ENCODE measurements at places on chromosomes 2 and 18.

- DNase-seq, result no peak
These were observed 238.4 kb upstream of the HS6ST1 start for GRCh38 chr2:128557069-128557468.

DNA sequence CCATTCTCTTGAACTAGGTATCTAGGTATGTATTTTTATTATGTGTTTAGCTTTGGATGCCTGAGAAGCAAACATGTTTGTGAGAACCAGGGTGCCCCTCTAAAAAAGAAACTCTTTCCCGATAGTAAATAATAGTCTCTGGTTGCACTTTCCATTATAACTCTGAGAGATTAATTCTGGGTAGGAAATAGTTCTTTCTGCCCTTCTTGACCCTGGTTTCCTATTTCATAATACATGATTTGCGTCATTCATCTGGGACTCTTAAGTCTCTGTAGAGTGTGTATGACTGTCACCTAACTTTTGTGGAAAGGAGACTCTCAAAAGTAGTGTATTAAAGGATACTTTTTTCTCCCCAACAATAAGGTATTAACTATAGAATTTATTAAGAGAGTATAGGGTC lies 31.5 kb downstream of the ACSL3 start:
- DNase-seq, result no peak

DNA sequence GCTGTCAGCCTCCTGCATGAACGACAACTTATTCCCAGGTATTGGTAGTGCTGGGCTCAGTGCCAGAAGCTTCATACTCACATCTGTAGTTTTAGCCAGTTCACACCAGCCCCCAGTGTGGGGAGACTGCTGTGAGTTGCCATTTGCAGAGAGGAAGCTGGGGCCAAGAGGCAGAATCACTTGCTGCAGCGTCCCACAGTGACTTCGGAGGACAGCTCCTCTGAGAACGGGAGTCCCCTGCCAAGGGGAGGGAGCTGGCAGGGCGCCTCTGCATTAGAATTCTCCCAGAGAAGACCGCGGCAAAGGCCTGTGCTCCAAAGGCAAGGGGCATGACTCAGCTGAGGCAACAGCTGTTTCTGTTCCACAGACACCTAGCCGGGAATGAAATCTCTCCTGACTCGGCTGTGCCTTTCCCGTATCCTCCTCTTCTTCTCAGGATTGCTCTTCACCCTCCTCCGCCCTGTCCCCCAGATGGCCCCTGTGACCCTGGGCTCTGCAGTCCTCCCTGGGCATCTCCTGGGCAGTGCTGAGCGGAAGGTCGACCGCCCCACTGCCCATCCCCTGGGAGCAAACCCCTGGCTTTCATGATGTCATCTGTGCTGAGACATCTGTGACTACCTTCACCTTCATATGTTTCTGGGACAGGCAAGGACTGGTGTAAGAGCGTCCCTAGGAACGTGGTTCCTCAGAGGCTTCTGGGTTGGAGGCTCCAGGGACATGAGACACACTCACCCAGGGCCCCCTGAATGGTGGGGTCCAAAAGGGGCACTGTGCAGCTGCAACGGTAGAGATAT lies 18.0 kb downstream of the MAL start:
- no peak for DNase-seq

GRCh38 chr2:225164401-225165050 lies 122.3 kb upstream of the DOCK10 start:
- DNase-seq, result no peak

GRCh38 chr2:20577495-20578235 lies 73.2 kb downstream of the HS1BP3 start:
- no peak for DNase-seq

DNA sequence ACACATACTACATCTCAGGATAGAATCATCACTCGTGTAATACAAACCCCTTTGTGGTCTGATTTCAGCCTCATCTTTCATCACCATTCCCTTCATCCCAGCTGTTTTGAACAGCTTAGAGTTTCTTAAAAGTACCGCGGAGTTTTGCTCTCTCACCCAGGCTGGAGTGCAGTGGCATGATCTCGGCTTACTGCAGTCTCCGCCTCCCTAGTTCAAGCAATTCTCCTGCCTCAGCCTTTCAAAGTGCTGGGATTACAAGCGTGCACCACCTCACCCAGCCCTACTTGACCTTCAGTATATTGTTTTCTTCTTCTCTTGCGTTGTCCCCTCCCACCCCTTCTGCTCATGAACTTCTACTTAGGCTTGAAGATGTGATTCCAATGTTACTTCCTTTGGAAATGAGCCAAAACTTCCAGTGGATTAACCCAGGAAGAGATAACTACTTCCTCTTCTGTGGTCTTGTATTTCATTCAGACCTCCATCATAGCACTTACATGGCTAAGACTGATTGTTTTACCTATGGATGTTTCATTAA lies 15.8 kb downstream of the ERLEC1 start:
- DNase-seq, result no peak

- DNase-seq, result no peak
These were observed 204.2 kb downstream of the TPGS2 start for GRCh38 chr18:36624451-36625167.

DNA sequence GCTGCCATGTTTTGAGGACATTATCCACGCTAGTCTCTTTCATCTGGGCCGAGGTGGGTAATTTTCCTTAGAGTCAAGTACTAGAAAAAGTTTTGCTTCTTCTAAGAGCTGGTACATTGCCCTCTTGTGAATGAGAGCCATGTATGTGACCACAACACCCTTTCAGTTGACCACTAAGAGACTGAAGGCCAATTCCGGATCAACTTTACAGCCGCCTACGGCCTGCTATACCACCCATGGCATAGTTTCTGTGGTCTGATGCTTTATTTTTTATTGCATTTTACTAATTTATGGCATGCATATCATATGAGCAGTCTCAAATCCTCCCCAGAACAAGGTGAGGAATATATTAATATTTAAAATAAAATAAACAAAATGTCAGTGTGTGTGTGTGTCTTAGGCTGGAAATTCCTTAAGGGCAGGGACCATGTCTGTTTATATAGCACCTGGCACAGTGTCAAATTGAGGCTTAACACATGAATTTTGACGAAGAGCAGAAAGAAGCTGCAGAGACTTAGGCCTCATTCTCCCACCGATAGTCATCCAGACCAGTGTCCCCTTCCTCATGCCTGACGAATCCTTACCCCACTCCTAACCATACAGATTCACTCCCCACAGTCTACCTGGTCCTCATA lies 35.4 kb downstream of the PSD4 start:
- no peak for DNase-seq

DNA sequence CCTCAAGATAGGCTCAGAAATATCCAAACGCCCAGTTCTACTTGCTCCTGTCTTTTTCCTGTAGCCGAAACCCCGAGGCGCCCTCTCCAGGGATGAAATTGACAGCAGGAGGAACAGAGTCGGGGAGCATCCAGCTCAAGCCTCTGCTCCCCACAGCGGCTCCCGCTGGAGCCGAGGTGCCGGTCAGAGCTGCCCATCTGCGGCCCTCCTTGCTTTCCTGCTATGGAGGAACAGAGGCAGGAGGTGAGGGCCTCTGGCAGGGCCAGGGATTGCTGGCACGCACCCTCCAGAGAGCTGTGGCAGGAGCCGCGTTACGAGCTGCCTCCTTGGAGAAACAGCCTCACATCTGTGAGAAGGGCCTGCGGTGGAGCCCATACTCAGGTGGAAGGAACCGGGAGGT lies 172.1 kb downstream of the RNF144A start:
- no peak for DNase-seq

GRCh38 chr2:187547353-187547979 lies 6.8 kb downstream of the TFPI start:
- DNase-seq, result no peak

DNA sequence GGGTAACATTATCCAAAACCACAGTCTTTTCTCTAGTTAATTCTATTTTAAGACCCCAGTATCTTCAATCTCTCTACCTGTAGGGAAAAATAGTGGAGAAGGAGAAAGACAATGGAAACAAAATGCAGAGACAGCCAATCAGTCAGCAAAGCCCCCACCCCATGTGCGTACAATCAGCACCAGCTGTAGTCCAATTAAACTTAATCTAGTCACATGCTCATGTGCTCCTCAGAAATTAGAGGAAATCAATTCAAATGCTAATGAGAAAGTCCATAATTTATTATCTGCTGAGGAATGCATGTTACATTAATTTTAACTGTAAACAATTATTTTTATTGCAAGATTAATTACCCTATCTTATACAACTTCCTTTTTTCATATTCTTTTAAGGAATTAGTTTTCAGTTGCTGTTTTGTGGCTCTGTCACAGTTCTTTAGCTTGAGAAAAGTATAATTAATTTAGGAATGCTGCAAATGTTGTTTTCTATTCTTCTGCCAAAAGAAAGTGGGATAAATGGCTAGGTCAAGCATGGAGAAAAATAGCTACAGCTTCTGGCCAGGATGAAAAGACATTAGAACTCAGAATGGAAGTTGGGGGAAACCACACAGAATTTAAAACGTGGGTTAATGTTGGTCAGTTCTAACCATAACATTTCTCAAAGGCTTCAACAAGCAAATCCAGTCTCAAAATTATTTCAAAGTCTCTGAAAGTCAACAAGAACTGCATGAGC lies 232.4 kb upstream of the HNRNPA3 start:
- DNase-seq, result no peak

- DNase-seq, result no peak
These were observed 21.7 kb downstream of the SULT1C4 start for GRCh38 chr2:108399479-108399878.

DNA sequence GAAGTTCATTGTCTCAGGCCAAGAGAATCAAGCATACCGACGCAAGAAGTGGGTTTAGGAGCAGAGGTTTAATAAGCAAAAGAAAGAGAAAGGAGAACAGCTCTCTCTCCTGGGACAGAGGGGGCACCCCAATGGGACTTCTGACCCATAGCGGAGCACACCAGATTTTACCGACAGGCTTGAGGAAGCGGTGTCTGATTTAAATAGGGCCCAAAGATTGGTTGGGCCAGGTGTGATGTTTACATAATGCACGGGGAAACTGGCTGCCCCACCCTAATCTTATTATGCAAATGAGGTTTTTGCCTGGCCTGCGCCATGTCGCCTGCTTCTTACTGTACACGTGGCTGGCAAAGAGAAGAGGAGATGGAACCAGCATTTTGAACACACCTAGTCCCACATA lies 106.2 kb downstream of the MREG start:
- no peak for DNase-seq

GRCh38 chr2:30871980-30872789 lies 64.9 kb upstream of the CAPN13 start:
- no peak for DNase-seq

- no peak for DNase-seq
These were observed 95.7 kb downstream of the VAPA start for GRCh38 chr18:10009321-10010144.

- DNase-seq, result no peak
These were observed 168.6 kb upstream of the SIX2 start for GRCh38 chr2:45177870-45178269.

- no peak for DNase-seq
These were observed 17.1 kb downstream of the ZFP36L2 start for GRCh38 chr2:43209204-43209717.
